ENCODE measurements at places on chromosomes 6 and 20.

DNA sequence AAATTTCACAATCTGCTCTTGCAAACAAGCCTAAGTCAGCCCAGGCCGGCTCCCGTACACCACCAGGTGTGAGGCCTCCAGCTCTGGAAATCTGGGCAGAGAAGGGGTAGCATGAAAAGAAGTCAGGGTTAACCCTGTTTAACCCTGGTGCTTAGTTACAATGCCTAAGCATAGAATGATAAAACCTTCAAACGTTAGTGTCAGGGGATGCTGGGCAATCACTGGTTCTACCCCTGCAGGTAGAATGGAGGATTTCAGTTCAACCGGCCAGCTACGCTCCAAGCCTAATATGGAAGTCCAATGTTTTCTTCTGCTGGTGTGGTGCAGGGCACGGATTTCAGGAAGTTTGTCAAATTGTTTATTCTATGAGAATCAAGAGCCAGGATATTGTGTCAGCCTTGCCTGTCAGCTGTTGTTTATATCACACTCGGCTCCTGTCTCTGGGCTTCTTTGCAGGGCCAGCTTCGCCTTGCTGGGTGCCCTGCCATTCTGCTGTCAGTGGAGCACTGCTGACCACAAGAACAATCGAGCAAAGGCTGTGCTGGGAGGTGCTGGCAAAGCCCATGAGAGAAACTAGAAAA is 20.2 kb upstream of the CD93 start:
- DNase-seq, result no peak

DNA sequence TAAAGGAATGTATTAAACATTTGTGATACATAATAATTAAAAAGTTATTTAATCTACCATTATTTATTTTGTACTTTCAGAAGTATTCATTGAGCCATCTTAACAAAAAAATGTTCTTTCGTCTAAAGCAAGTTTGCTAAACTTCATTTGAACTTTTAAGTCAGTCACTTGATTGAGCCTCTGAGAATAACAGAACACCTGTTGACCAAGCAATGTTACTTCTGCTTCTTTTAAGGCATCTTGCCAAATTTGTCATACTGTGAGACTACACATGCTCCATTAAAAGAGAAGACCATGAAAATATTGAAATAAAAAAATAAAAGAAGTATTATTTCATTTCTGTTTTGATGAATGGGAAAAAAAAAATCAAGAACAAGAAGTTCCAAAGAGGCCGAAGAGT is 141.8 kb upstream of the BMP5 start:
- DNase-seq, result no peak

GRCh38 chr6:1686117-1687098 is 76.7 kb downstream of the FOXC1 start:
- no peak for DNase-seq

GRCh38 chr20:37348792-37349516 is 3.0 kb downstream of the SRC start:
- DNase-seq, result no peak

GRCh38 chr20:40650707-40651106 is 38.3 kb downstream of the MAFB start:
- no peak for DNase-seq

DNA sequence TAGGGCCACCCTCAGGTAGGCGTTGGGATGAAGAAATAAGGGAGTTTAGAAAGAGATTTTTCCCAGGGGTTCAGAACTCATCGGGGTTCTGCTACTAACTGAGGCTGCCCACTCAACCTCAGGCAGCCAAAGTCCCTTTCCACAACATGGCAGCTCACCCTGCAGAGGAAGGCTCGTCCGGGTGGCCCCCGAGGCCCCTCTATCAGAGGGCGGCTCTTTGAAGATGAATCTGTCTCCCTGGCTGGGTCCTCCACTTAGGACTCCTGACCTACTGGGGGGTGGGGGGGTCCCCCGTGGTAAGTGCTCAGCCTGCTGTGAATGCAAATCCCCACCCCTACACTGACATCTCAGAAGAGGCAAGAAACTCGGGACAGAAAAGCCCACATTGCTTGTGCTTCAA is 182.9 kb downstream of the SOD2 start:
- no peak for DNase-seq

GRCh38 chr6:126056355-126057004 is 70.1 kb downstream of the TRMT11 start:
- DNase-seq, result no peak

DNA sequence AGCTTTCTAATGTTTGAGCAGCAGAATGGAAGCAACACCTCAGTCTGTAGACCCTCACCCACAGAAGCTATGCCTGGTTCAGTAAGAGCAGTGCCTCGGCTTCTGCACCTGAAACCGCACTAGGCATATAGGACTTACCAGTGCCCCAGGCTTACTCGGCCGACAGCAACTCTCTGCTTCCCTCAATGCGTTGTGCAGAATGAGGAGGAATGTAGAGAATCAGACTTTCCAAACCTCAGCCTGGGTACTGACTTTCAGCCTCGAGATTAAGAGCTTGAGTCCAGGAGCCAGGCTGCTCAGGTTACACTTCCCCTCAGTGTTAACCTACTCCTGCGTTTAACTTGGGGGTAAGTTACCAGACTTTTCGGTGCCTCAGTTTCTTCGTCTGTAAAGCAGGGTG is 8.6 kb downstream of the EYA2 start:
- no peak for DNase-seq

- DNase-seq, result no peak
Measured at GRCh38 chr20:50475681-50476292, 34.4 kb upstream of the PTPN1 start.

DNA sequence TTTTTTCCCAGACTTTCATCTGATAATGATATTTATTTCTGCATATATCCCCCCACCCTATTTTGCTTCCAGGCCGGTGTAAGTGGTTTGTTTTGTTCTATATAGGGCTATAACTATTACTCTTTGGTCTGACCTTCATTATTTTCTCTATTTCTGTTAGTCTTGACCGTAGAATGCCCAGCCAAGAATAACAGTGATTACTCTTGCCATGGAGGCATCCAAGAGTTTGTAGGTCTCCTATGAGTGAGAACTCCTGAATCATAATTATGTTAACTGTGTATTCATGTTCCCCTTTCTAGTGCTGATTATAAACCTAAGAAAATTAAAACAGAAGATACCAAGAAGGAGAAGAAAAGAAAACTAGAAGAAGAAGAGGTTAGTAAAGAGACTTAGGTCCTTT is 52.2 kb downstream of the TOP1 start:
- DNase-seq, result no peak

DNA sequence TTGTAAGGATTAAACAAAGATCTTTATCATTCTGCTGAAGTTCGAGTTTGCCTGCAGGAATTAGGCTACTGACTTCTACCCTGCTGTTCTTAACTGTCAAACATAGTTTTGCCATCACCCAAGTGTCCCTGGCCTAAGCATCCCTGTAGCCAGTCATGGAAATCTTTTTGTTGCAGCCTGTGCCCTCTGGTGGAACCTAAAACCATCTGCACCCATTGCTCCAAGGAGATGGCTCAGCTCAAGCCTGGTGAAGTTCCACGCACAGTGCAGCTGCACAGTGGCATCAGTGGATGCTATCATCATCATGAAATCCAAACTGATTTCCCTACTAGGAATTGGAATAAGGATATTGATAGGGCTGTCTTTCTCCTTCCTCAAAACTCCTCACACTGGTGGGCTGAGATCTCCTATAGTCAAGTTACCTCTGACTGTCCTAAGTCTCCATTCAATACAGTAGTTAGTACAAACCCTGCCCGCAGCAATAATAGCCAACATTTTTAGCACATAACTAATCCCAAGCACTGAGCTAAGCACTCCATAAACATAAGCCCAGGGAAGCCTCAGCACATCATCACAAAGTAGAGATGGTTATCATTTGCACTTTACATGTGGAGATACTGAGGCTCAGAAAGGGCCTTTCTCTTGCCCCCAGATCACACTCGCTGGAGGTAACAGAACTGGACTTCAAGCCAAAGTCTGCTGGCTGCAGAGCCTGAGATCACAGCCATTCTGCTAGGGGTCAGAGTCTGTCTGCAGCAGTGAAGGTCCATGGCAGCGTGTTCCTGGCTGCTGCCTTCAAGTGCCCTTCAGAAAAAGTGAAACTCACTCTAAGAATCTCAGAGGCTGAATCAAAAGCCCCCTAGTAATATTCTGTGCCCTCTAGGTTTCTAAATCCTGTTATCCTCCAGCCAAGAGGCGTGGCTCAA is 77.2 kb upstream of the MC3R start:
- no peak for DNase-seq

- DNase-seq, result no peak
Measured at GRCh38 chr20:22402550-22402949, 181.8 kb downstream of the FOXA2 start.

DNA sequence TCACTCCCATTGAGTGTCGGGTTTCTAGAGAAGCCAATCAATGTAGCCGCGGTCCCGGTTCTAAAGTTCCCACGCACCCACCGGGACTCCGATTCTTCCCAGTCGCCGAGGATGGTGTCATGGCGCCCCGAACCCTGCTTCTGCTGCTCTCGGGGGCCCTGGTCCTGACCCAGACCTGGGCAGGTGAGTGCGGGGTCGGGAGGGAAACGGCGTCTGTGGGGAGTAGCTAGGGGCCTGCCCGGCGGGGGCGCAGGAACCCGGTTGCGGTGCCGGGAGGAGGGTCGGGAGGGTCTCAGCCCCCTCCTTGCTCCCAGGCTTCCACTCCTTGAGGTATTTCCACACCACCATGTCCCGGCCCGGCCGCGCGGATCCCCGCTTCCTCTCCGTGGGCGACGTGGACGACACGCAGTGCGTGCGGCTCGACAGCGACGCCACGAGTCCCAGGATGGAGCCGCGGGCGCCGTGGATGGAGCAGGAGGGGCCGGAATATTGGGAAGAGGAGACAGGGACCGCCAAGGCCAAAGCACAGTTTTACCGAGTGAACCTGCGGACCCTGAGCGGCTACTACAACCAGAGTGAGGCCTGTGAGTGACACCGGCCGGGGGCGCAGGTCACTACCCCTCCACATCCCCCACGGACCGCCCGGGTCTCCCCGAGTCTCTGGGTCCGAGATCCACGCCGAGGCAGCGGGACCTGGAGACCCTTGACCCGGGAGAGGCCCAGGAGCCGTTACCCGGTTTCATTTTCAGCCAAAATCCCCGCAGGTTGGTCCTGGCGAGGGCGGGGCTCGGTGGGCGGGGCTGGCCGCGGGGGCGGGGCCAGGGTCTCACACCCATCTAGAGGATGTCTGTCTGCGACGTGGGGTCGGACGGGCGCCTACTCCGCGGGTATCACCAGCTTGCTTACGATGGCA is 35.2 kb upstream of the HLA-G start:
- peak; percentile 75 for DNase-seq

DNA sequence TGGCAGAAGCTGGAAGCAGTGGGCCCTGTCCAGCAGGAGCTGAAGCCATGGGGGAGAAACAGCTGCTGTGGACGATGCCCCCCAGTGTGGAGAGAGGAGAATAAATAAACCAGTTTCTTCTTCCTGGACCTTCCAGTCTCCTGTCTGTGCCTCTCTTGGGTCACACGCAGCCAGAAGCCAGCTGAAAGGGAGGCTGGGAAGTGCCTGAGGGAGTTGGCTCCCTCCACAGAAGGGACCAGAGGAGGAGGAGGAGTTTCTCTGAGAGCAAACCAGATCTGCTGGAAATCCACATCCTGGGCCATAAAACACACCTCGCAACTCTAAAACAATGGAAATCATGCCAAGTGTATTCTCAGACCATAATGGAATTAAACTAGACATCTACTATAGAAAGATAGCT is 577.0 kb downstream of the CDH26 start:
- no peak for DNase-seq

DNA sequence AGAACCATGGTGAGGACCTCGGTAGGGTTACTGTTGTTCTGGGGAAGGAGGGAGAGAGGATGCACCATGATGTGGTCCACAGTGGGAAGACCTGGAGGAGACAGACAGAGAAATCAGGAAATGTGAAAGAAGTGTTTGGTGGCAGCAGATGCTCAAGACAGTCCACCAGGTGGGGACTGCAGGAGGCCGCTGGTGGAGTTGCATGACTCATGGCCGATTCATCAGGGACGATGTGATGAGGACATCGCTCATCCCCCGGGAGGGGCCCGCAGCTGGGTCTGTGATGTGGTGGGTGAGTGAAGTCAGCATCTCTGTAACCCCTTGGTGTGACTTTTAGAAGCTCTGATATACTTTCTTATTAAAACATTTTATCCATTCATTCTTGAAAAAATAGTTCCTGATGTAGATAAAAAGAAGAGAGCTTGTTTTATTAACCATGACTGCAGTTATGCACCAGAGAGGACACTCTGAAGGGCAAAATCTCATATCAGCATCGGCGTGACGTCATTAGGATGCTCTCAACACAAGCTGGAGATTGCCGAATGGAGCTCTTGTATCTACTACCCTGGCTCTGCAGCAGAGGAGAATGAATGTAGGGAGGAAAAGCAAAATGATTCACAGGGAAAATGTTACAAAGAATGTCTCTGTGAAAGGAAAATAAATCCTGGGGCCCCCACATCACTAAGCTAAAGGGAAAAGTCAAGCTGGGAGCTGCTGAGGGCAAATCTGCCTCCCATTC is 71.2 kb downstream of the RAMACL start:
- peak; percentile 12 for DNase-seq

GRCh38 chr6:7617801-7618764 is 28.1 kb downstream of the SNRNP48 start:
- DNase-seq, result no peak

GRCh38 chr6:16810411-16810810 is 49.2 kb upstream of the ATXN1 start:
- DNase-seq, result no peak

GRCh38 chr6:42845327-42845694 is 34.1 kb upstream of the RPL7L1 start:
- DNase-seq, result no peak

DNA sequence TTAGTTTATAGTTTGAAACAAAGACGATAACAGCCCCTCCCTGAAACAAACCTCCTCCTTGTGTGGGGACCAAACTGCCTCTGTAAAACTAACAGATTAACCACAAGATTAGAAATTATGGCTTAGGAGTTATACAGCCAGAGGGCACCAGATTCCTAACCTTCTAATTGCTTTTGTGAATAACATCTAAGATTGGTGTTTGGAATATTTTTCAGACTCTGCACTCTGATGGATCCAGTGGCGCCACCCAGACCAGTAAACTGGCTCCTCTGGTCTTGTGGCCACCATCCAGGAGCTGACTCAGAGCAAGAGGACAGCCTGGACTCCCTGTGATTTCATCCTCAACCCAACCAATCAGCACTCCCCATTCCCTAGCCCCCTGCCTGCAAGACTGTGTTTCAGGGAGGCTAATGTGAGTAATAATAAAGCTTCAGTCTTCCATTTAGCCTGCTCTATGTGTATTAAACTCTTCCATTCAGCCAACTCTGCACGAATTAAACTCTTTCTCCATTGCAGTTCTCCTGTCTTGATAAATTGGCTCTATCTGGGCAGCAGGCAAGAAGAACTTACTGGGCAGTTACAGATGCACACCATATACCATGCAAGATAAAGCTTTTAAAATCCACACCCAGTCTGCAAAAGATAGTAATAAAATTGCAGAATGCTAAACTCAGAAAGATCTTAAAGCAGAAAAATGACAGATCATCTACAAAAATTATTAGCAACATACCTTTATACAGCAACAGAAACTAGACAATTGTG is 58.5 kb upstream of the SLC22A16 start:
- DNase-seq, result no peak

DNA sequence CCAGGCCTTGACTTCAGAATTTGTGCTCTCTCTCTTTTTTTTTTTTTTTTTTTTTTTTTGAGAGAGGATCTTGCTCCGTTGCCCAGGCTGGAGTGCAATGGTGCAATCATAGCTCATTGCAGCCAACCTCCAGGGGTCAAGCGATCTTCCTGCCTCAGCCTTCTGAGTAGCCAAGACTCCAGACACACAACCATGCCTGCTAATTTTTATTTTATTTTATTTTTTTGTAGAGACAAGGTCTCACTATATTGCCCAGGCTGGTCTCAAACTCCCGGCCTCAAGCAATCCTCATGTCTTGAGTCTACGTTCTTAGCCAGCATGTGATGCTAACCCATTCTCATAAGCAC is 19.4 kb downstream of the TGM2 start:
- no peak for DNase-seq

Data from activated CD4-positive, alpha-beta T cell treated with anti-CD3 and anti-CD28 coated beads, Interleukin-2, amount 50 U/mL, for 1 hour (primary cell).